ENCODE measurements at places on chromosomes 2 and 18.
A peak's percentile ranks its signal among the peaks of the same experiment; 100 is the strongest.

GRCh38 chr2:144683107-144683753 lies 163.3 kb upstream of the ZEB2 start:
- no peak for DNase-seq
- H3K36me3 ChIP-seq, result no peaks in the 10 kb centered on the region
- H3K4me3 ChIP-seq, result no peak overlapping the region
- H3K27ac ChIP-seq, result no peak overlapping the region
- H3K4me1 ChIP-seq, result no peaks in the 10 kb centered on the region
- no peaks in the 10 kb centered on the region for H3K27me3 ChIP-seq

DNA sequence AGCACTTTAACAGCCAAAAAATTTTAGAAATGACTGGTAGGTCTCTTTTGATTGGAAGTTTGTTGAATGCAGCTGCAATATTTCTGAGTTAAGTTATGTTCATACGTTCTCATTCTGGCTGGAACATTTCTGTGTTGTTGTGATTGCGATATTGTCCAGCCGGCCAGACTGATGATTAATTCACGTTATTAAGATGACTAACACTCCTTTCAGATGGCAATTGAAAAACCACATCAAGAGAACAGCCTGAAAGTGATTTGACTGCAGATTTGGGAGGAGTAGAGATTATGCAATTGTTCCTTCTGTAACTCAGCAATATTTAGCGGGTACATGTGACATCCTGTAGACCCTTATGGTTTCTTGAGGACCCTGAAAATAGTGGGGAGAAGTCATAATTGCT lies 133.7 kb downstream of the FBXO15 start:
- H3K4me1 ChIP-seq, result no peaks in the 10 kb centered on the region
- no peak overlapping the region for H3K27ac ChIP-seq
- no peak overlapping the region for H3K4me3 ChIP-seq
- H3K27me3 ChIP-seq, result no peaks in the 10 kb centered on the region
- H3K36me3 ChIP-seq, result no peaks in the 10 kb centered on the region

GRCh38 chr2:198351647-198352046 lies 547.3 kb downstream of the PLCL1 start:
- H3K36me3 ChIP-seq, result no peaks in the 10 kb centered on the region
- no peaks in the 10 kb centered on the region for H3K27me3 ChIP-seq
- H3K27ac ChIP-seq, result no peak overlapping the region
- no peak overlapping the region for H3K4me3 ChIP-seq
- H3K4me1 ChIP-seq, result no peaks in the 10 kb centered on the region

DNA sequence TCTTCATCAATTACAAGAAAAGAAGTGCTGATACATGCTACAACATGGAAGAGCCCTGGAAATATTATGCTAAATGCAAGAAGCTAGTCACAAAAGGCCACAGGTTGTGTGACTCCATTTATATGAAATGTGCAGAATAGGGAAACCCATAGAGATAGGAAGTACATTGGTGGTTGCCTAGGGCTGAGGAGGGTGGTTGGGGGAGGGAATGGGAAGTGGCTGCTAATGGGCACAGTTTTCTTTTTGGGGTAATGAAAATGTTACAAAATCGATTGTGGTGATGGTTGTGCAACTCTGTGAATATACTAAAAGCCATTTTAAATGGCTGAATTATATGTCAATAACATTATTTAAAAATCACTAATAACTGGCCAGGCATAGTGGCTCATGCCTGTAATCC lies 24.3 kb upstream of the RESP18 start:
- DNase-seq, result no peak
- H3K4me1 ChIP-seq, result no peaks in the 10 kb centered on the region

- peaks cover 10% of the 10 kb centered on the region for H3K4me1 ChIP-seq
- H3K4me3 ChIP-seq, result no peak overlapping the region
- DNase-seq, result no peak
- H3K27ac ChIP-seq, result no peak overlapping the region
Observed at GRCh38 chr2:66301022-66301766, 133.7 kb upstream of the MEIS1 start.

DNA sequence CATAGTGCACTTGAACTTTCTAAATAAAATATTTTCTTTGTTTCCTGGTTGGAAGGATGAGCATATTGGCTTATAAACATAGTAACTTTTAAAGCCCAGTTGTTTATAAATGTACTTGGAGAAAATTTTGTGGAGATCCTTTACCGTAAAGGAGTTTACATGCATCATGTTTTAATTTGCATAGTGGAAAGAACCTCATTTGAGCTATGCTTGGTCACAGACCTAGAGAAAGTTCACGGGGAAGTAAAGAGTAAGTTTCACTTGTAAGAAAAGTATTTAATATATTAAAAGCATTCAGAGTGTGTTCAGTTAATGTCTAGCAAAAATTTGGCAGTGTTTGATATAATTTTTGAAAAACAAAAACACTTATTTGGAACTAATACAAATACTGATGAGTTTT lies 45.3 kb downstream of the PIKFYVE start:
- peaks cover 59% of the 10 kb centered on the region for H3K36me3 ChIP-seq
- DNase-seq, result no peak
- H3K27me3 ChIP-seq, result no peaks in the 10 kb centered on the region
- H3K27ac ChIP-seq, result no peak overlapping the region
- no peaks in the 10 kb centered on the region for H3K4me1 ChIP-seq

- DNase-seq, result no peak
- H3K27me3 ChIP-seq, result no peaks in the 10 kb centered on the region
- no peak overlapping the region for H3K27ac ChIP-seq
- no peak overlapping the region for H3K4me3 ChIP-seq
- no peaks in the 10 kb centered on the region for H3K36me3 ChIP-seq
Observed at GRCh38 chr2:119195887-119196286, 27.7 kb upstream of the STEAP3 start.

- no peak overlapping the region for H3K27ac ChIP-seq
- H3K4me1 ChIP-seq, result no peaks in the 10 kb centered on the region
- no peaks in the 10 kb centered on the region for H3K27me3 ChIP-seq
- DNase-seq, result peak; percentile 35
Observed at GRCh38 chr2:108906403-108907077, 82.5 kb downstream of the EDAR start.

DNA sequence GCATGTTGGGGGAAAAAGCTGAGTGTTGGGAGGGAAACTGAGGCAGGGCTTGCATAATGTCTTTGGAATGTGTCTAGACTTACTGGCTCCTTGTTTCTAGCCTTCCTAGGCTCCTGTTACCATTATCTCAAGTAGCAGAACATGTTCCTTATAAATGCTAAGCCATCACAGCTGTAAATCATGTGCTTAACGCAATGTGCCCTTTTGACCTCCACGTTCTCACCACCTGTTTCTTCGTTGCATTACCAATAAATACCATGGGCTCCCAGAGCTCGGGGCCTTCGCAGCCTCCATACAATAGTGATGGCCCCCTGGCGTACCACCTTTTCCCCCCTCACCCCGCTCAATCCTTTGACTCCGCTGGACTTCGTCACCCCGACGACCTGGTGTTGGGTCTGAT lies 54.0 kb upstream of the CWC22 start:
- no peak overlapping the region for H3K27ac ChIP-seq
- DNase-seq, result no peak
- H3K4me1 ChIP-seq, result peaks cover 6% of the 10 kb centered on the region
- no peaks in the 10 kb centered on the region for H3K36me3 ChIP-seq
- no peak overlapping the region for H3K4me3 ChIP-seq
- H3K27me3 ChIP-seq, result no peaks in the 10 kb centered on the region

GRCh38 chr2:18824325-18824790 lies 235.0 kb upstream of the NT5C1B start:
- no peak overlapping the region for H3K27ac ChIP-seq
- H3K4me3 ChIP-seq, result no peak overlapping the region
- no peaks in the 10 kb centered on the region for H3K36me3 ChIP-seq

DNA sequence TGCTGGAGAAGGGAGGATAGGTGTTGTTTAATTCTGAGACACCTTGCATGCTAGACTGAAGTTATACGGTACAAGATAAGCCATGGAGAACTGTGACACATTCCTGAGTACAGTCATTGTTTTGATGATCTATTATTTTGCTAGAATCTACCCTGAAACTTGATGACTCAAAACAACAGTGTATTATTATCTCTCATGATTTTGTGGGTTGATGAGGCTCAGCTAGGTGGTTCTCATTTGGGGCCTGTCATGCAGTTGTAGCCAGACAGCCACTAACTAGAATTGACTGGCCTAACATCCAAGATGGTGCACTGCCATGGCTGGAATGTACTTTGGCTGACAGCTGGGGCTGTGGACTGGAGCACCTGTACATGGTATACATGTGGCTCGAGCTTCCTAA lies 5.4 kb upstream of the IL1R1 start:
- H3K36me3 ChIP-seq, result no peaks in the 10 kb centered on the region
- H3K4me1 ChIP-seq, result no peaks in the 10 kb centered on the region
- no peak overlapping the region for H3K4me3 ChIP-seq
- H3K27ac ChIP-seq, result no peak overlapping the region
- no peak for DNase-seq
- H3K27me3 ChIP-seq, result peaks cover 24% of the 10 kb centered on the region

DNA sequence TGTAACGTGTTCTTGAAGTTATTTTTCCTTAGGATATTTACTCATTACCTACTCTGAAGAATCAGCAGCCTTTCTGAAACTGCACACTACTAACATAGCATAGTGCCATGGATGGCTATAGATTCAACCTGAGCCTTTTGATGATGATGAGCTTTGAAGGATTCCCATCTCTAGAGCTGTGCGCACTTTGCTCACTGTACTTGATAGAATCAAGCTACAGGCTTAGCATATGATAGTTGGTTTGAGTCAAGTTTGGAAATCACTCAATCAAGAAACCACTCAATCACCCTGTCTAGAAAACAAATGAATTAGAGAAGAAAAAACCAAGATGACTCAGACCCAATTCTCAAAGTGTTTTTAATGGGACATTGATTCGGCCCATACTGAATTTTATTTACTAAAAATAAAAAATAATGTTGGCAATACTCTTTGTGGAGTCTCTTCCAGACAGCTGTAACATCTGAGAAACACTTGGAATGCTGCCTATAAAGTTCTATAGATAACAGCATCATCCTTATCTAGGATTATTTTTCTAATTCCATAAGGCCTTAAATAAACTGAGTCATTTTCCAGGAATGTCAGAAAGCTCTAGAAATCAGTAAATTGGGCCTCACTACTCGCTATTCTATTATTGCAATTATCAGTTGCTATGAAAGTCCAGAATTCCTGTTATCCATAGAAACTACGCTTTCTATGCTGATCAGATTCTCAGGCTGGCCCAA lies 259.0 kb upstream of the ERBB4 start:
- DNase-seq, result no peak
- no peaks in the 10 kb centered on the region for H3K36me3 ChIP-seq
- no peak overlapping the region for H3K4me3 ChIP-seq
- no peak overlapping the region for H3K27ac ChIP-seq

- peaks cover 2% of the 10 kb centered on the region for H3K27me3 ChIP-seq
- H3K27ac ChIP-seq, result no peak overlapping the region
Observed at GRCh38 chr2:233915128-233915527, 2.0 kb upstream of the TRPM8 start.

DNA sequence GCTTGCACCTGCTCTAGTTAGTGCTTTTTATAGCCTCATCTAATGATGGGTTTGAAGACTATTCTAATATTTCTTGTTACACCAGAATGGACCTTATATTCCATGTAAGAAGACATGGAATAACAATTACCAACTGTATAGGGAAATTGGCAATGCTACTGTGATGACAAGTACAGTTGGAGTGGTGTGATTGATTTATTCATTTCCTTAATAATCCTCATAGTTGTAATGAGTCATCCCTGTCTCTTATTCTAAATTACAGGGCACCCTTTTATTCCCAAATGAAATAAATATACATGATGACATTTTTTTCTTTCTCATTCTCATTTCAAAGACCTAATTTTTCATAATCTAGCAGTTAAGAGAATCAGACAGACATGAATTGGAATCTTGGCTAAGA lies 18.3 kb upstream of the TLK1 start:
- H3K4me1 ChIP-seq, result no peaks in the 10 kb centered on the region
- no peak overlapping the region for H3K4me3 ChIP-seq
- no peak for DNase-seq
- H3K27ac ChIP-seq, result no peak overlapping the region
